ENCODE measurements at places on chromosomes 2 and 18.

DNA sequence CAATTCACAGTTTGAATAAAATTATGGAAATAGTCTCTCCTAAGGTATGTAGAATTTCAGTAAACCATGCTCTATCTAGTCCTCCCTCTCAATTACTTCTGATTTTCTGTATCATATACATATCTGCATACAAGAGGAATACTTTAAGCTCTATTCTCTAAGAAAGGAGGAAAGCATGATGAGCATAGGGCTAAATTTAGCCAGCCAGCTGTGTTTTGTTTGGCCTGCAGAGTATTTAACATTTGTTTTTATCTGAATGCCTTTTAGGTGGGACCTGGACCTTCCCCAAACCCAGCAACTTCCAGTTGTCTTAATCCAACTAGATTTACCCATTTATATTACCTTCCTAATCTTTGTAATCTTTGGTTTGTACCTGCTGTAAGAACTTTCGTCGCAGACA, 42.2 kb upstream of the FAM117B start:
- DNase-seq = no peak

DNA sequence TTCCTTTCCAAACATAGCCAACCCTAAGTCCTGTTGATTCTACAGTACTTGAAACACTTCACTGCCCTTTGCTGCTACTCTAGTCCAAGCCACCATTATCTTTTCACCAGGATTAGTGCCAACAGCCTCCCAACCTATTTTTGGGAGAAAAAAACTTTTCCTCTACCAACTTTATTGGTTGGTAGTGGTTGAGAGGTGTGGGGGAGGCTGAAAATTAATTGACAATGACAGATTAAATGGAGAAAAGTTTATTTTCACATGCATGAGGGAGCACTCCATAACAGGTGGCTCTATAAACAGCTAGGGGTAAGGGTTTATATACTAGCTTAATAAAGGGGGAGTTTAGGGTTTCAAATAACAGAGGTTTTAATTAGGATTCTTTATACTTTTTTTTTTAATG, 37.8 kb upstream of the ITPRID2 start:
- DNase-seq = no peak

GRCh38 chr2:182015334-182016109, 29.9 kb downstream of the PPP1R1C start:
- no peak for DNase-seq

DNA sequence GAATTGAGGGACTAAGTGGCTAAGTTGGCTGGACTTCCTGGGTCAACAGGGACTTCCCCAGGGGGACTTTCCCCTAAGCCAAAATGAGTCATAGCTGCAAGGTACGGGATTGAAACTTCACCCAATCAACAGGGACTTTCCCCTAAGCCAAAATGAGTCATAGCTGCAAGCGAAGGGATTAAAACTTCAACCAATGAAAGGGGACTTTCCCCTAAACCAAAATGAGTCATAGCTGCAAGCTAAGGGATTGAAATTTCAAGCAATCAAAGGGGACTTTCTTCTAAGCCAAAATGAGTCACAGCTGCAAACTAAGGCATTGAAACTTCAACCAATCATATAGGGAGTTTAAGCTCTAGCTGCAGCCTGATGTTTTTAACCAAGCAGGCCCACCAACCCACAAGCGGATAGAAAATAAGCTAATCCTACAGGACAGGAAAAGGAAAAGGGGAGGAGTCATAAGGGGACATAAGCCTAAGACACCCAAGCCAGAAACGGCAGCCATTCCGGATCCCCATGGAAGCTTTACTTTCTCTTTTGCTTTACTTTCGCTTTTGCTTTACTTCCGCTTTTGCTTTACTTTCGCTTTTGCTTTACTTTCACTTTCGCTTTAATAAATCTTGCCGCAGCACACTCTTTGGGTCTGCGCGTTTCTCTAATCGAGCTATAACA, 1375.4 kb upstream of the CELF4 start:
- peak; percentile 19 for DNase-seq

DNA sequence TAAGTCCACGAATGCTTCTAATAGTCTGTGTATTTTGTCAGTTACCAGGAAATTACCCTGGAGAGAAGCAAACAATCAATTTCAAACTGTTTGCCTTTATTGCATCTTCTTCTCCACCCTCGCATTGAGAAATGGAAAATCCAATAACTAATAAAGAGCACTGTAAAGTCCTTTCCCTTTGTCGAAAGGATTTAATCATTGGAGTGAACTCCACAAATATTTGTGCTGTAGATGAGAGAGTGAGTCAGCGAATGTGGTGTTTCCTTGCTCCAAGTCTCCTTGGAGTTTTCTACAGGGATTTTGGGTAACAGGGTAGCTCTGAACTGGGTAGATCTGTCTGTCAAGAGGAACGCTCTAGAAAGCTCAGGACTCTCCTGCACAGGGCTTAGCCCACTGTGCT, 240.2 kb downstream of the KCNS3 start:
- DNase-seq = no peak

DNA sequence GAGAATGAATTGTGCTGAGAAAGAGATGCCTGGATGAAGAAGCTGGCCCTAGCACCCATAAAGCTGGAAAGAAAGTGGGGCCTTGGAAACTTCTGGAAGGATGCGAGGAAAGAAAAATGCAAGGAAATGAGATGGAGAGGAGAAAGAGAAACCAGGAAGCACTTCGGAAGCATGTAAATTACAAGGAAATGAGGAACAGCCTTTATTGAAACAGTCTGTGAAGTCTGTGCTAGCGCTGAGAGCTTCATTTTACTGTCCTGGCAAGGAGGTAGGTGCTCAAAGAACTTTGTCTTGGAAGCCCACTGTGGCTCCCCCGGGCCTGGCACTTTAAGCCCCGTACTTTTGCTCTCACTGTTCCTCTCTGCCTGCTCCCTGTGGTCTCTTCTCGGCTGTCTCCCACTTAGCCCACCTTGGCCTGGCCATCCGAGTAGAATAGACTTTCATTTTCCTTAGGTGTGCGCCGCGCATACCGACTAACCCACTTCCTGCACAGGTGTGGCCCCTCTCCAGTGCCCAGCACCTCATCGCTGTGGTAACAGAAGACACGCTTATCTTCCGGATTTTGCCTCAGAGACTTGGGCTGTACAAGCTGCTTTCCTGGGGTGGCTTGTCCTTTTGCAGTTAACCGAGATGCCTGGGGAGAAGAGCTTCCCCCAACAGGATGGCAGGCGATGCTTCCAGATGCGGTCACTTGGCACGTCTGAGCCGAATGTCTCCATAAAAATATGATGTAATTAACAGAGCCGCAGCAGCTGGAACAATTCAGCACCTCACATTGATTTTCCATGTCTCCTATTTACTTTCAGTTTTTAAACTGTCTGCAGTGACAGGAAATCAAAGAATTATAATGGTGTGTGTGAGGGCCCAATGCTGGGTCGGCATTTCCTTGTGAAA, 199.6 kb downstream of the HRH4 start:
- DNase-seq = no peak

DNA sequence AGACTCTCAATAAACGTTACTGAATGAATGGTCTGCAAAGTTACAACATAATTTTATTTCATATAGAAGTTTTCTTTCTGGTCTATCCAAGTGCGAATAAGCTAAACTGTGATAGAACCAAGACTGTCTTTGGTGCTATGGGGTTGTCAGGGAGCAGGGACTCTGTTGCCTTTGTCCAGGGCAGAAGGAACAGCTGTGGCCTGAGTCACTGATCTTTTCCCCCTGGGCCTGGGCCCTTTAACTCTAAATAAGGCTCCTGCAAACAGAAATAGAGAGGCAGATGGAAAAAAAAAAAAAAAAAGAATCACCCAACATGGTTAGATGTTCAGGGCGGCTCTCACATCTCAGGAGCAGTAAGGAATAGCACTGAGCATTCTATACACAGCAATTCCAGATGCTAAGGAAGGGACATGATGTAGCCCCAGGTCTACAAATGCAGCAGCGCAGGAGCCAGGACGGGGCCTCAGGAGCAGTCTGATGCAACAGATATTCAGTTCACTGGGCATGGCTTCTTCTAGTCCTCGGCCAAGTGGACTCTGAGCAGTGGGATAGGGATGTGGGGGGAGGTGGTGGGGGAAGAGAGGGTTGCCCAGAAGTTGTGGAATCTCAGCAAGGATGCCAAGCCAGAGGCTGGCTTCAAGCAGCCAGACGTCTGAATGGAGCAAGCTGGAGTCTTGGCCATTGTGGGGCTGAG, 247.1 kb upstream of the SIX2 start:
- no peak for DNase-seq

DNA sequence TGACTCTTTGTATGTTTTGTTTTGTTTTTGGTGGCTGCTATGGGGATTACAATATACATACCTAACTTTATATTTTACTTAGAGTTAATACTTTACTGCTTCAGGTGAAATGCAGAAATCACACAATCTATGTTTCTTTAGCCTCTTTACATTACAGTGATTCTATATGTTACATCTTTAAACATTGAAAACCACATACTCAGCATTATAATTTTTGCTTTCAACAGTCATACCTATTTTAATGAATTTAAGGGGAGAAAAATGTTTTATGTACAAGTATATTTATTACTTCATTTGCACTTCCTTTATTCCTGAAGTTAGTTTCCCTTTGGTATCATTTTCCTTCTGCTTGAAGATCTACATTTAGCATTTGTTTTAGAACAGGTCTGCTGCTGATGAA, 23.1 kb downstream of the FAM117B start:
- no peak for DNase-seq

DNA sequence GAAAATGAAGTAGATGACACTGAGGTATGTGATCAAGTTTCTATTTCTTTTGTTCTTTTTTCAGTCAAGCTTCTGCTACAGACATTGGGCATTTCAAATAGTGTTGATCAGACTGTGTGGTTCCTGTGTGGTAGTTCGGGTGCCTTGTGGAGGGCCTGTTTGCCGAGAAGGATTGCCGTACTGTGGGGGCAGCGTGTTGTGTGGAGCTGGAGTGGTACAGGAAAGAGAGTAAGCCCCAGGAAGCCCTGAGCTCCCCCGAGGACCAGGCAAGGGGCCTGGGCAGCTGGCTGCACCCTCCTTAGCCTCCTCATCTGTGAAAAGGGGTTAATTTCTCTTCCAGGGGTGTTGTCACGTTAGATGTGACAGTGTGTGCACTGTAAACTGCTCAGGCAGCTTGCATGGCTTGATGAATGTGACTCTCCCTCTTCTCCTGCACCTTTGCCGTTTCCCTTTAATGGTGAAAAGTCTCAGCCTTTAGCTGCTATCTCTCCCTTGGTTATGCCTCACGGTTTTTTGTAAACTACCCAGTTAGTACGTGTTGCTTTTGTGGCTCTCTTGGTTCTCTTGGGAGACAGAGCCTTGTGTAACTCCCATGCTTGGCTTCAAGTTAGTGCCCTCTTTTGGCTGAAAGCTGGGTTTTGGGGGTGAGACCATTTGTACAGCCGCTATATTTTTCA, 19.5 kb downstream of the C2orf74 start:
- no peak for DNase-seq

DNA sequence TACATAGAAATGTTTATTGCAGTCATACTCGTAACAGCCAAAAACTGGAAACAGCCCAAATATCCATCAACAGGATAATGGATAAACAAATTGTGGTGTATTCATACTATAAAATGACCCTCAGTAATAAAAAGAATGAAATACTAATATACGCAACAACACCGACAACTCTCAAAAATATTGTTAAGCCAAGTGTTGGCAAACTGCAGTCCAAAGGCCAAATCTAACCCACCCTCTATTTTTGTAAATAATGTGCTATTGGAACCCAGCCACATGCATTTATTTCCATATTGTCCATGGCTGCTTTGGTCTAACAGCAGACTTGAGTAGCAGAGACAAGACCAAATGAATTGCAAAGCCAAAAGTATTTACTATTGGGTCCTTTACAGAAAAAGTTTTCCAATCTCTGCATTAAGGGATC, 151.0 kb downstream of the MREG start:
- DNase-seq = no peak

GRCh38 chr18:63422864-63423304, 608 bp upstream of the VPS4B start:
- no peak for DNase-seq

DNA sequence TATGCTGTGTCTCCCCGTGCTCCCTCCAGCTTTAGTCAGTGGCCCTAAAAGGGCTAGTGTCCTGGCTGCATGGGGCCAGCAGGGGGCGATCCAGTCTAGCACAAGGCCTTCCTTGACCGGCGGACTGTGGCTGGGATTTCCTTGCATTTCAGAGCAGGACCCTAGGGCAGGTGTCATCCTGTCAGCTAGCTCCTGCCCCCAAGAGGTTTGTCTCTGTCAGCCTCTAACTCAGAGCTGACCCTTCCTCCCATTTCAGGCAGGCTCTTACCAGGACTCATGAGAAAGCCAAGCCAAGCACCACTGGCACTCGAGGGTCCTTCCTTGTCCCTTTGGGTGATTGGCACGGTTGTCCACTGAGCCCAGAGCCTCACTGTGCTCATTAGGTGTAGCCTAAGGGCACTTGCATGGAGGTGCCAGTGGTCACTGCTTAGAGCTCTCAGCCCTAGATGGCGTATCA, 140.3 kb downstream of the RPIA start:
- peak; percentile 15 for DNase-seq

DNA sequence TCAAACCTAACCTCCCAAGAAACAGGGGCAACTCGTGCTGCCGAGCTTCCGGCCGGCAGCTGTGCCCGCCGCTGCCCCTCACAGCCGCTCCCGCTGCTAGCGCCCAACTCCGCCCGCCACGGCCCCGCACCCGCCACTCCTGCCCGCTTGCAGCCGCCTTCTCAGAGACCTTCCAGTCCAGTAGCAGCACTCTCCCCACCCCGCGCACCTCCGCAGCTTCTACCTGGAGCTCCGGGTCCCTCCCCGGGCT, 722 bp upstream of the C2orf15 start:
- no peak for DNase-seq

DNA sequence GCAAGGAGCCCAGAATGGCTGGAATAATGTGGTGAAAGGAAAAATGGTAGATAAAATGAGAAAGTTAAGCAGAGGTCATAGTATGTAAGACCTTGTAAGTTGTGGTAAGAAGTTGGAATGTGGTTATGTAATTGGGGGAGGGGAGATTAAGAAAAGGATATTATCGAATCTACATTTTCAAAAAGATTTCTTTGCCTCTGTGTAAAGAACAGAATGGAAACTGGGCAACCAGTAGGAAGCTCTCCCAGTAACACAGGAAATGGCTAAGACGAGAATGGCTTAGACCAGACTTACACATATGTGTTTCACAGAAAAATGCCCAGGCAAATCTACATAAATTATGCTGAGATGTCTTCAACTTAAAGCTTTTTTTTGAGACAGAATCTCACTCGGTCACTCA, 13.2 kb downstream of the MEMO1 start:
- DNase-seq = no peak

- DNase-seq = no peak
Observed at GRCh38 chr2:233992513-233993217, 57.8 kb upstream of the SPP2 start.

GRCh38 chr18:56508370-56509036, 129.9 kb downstream of the TXNL1 start:
- no peak for DNase-seq

DNA sequence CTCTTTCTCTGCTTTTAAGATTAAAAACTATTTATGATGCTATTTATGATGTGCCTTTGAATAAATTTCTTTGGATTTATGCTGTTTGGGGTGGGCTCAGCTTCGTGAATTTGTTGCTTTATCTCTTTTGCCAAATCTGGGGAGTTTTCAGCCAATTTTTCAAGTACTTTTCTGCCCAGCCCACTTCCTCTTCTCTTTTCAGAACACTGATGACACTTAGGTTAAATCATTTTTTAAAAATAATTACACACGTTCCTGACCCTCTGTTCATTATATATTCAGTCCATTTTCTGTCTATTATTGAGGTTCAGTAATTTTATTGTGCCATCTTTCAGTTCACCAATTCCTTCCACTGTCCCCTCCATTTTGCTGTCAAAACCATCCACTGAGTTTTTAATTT, 14.8 kb upstream of the BCL2L11 start:
- DNase-seq = no peak

Data from stimulated activated CD8-positive, alpha-beta memory T cell treated with anti-CD3 and anti-CD28 coated beads, Interleukin-4, amount 100 ng/mL, for 24 hours (primary cell).